ENCODE measurements at places on chromosomes 3 and 15.

DNA sequence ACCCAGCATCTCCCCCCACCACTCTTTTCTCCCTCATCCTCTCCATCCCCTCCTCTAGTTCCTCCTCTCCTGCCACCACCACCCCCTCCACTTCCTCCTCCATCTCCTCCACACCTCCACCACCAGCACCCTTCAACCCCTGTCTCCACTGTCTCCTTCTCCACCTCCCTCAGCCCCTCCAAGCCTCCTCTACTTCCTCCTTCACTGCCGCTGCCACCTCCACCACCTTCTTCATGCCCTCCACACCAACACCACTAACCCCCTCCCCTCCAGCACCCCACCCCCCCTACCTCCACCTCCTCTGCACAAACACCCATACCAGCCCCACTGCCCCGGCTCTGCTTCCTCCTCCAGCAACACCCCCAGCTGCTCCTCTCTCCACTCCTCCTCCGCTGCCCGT lies 88.0 kb downstream of the HES1 start:
- DNase-seq = no peak

DNA sequence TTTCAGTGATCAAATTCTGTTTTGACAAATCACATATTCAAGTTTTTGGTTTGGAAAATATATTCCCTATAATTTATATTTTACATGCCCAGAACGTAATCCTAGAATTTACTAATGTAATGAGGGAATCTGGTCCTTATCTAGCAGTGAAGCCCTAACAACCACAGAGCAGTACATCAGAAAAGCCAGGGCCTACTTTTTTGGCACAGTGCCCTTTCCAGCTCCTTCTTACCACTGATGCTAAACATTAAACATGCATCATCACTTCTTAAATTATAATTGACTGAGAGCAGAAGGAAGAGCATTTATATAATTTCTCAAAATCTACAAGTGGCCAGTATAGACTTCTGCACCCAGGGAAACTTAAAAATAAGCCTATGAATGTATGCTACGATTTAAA lies 66.7 kb downstream of the FBXL22 start:
- no peak for DNase-seq

GRCh38 chr3:124142389-124142970 lies 150.6 kb upstream of the ROPN1 start:
- peak; percentile 46 for DNase-seq

DNA sequence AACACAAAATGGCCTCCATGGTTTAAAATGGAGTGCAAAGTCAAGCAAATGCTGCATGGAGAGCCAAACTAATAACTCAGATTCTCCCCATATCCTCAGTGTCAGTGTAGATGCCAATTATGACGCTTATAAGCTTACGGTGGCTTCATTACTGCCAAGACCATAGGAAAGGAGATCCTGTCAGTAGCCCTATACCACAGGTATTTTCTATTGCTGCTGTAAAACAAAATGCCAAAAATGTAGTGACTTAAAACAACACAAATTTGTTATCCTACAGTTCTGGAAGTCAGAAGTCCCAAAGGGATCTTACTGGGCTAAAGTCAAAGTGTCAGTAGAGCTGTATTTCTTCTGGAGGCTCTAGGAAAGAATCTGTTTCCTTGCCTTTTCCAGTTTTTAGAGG lies 149.8 kb upstream of the GBE1 start:
- DNase-seq = no peak

DNA sequence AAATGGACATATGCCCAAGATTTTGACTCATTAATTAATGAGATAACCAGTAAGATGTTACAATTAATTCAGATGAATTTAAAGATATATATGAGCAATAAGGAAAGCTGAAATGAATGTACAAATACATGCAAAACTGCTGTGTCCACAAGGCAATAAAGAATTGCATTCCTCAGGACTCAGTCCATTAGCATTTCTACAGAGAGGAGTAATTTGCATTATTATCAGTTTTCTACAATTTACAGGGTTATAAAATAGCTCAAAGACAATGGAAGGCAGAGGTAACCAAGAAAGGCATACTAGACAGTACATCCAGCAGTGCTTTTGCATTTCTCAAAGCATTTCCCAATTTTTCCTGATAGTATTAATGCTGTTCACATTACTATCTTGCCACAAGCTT lies 377.1 kb upstream of the GOLIM4 start:
- DNase-seq = no peak

GRCh38 chr3:183254487-183255347 lies 1.7 kb downstream of the B3GNT5 start:
- DNase-seq = no peak

GRCh38 chr3:138479438-138479863 lies 45.0 kb downstream of the ESYT3 start:
- peak; percentile 47 for DNase-seq

GRCh38 chr15:34613301-34613700 lies 29.9 kb upstream of the GOLGA8B start:
- DNase-seq = no peak

DNA sequence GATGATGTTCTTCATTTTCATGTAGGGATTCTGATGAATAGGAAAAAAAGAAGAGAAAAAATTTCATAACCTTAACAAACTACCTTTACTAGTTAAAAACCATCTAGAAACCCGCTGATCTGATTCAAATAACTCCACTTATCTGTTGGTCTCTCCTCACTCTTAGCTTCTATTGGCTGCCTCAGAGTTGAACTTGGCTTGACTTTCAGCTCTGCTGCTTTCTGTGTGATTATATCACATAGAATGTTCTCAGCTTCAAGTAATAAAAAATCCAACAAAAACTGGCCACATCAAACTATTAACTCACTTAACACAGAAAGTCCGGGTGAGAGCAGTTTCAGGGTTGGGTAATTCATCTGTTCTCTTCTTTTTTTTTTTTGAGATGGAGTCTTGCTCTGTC lies 126.8 kb upstream of the RASGRP1 start:
- DNase-seq = no peak

All from fibroblast of upper back skin (primary cell).